KBM-7 (cell line): ENCODE measurements at places on chromosomes 4 and X.
A peak's percentile ranks its signal among the peaks of the same experiment; 100 is the strongest.

DNA sequence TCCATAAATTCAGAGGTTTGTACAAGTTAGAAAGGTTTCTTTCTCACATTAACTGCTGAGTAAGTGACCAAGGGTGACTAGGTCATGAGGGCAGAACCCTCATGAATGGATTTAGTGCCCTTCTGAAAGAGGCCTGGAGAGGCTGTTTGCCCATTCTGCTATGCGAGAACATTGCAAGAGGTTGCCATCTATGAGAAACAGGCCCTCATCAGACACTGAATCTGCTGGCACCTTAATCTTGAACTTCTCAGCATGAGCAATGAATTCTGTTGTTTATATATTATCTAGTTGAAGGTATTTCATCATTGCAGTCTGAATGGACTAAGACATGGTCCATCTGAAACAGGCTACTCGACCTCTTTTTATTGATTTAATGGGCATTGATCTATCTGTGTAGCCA is 96.2 kb upstream of the GPRIN3 start:
- DNase-seq: no peak

DNA sequence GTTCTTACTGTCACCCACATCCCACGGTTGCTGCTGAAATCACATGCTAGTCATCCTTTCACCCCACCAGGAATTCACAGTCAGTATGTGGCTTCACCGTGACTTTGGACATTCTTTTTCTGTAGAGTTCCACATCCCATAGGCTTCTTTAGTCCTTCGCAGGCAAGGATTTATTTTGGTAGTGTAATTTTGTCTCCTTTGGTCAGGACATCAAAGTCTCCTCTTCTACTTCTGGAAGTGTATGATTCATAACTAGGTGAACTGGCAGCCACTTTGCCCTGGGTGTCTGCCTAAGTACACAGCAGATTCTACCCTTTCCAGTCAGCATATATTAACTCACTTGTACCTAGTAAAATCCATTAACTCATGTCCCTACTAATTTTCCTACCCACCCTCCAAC is 38.3 kb upstream of the MMAA start:
- DNase-seq: no peak

GRCh38 chr4:118254368-118254767 is 98.4 kb downstream of the PRSS12 start:
- DNase-seq: no peak

GRCh38 chr4:177229331-177229730 is 80.3 kb upstream of the NEIL3 start:
- DNase-seq: peak; percentile 21

- no peak for DNase-seq
Measured at GRCh38 chrX:421646-422391, 35.1 kb upstream of the PPP2R3B start.

- DNase-seq: no peak
Measured at GRCh38 chrX:133529578-133529977, 114.3 kb upstream of the GPC4 start.

- DNase-seq: no peak
Measured at GRCh38 chrX:112066813-112067212, 15.8 kb downstream of the TRPC5 start.

DNA sequence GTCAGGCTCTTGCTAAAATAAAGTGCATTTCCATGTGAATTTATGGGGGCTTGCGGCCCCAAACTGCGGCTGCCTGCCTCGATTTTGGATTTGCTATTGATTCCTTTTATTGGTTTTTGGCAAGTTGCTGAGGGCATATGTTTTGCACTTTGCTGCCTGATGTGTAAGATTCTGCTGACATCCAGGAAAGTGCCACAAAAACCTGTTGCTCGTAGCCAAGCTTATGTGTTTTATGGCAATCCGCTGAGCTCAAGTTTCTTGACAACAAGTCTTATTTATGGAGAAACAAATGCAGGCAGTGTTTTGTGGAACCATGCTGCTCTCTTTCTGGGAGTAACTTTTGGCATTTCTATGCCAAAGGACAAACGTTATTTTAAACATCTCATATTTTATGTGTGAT is 97.3 kb upstream of the DDIT4L start:
- no peak for DNase-seq

GRCh38 chrX:136961594-136962135 is 72.1 kb downstream of the GPR101 start:
- no peak for DNase-seq

DNA sequence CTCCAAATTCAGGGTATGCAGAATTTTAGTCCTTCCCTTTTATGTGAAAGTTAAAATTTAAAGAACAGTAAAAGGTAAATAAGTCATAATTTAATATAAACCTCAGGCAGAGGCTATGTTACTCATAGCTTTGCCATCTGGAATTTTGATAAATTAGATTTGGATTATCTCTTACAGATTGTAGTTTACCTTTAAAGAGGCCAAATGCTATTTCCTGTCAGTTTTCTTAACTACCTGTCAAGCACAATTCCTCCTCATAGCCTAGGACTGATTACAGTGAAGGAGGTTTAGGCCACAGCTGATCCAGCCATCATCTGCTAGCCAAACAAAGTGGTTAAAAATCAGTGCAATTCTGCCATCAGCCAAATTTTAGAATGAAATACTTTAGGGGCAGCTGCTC is 128.1 kb downstream of the MFAP3L start:
- no peak for DNase-seq

DNA sequence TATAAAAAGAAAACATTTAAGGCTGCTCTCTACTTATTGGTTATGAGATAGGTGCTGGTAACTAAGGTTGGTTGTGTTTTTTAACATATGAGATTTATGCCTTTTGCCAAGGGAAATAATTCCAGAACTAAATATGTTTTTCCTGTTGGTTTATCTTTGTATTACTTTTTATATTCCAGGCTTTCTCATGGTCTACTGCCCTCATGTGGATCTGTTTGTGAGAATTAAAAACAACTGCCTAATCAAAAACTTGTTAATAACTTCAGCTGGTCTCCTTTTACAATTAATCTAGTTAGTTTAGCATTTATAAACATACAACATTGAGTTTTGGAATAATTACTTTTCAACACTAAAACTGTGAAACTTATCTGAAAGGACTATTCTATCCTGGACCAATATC is 1208.3 kb downstream of the ADGRL3 start:
- DNase-seq: no peak

- no peak for DNase-seq
Measured at GRCh38 chr4:142728233-142728632, 117.9 kb downstream of the INPP4B start.

GRCh38 chrX:51395810-51396728 is 63.4 kb downstream of the NUDT10 start:
- DNase-seq: peak; percentile 28

- DNase-seq: no peak
Measured at GRCh38 chrX:103446665-103447302, 70.4 kb downstream of the BEX3 start.

DNA sequence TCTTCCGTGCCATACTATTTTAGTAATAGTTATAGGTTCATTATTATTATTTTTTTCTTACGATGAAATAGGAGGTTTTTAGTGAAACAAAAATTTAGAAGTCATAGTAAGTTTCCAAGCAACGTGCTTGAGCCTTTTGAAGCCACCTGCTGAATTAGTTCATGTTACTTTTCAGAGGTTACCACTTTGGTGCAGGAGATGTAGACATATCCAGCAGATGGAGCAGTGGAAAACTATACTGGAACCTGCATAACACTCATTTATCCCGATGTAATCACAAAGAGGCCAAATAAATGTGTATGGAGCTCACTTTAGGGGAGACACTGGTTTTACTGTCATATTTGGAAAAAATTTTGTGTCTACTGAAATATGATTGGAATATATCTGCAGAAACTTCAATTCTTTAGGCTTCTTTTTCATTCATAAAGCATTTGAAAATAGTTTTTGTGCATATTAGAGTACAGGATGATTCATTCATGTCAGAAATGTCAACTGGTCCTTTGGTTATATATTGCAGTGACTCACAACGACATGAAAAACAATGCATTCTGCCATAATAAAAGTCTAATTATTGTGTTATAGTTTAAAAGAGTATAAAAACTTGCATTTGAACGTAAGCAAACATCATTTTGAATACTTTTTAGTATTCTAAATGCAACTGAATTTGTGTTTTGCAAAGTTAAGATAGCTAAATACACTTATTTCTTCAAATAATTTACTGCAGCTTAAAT is 2182.9 kb upstream of the TENM3 start:
- DNase-seq: peak; percentile 45

- DNase-seq: no peak
Measured at GRCh38 chrX:95893636-95894035, 791.0 kb upstream of the DIAPH2 start.

DNA sequence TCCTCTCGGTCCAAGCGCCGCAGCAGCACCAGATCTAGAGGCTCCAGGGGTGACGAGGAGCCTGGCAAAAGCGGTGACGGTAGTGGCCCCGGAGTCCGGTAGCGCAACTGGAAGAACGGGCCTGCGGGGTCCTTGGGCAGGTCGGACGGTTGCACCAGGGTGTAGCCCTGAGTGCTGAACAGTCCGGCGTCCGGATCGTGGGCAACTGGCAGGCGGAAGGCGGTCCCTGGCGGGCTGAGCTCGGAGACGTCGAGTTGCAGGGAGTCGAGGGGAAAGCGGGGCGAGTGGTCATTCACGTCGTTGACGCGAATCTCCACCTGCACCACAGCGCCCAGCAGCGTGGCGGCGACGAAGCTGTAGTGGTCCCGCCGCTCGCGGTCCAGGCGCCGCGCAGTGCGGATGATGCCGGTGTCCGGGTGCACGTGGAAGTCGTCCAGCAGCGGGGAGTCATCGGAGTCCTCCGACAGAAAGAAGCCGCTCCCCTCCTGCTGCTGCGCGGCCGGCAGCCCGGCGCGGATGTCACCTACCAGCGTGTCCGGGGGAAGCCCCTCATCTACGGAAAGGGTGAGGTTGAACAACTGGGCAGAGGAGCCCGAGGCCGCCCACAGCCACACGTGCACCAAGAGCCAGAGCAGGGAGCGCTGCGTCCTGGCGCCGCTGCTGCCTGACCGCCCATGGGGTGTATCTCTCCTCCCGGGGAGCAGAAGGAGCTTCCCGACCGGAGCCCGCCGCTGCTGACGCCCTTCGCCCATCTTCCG is 837 bp downstream of the DCHS2 start:
- DNase-seq: no peak

GRCh38 chrX:16839852-16840460 is 30.2 kb downstream of the RBBP7 start:
- no peak for DNase-seq
